ENCODE measurements at places on chromosomes 6 and 20.

DNA sequence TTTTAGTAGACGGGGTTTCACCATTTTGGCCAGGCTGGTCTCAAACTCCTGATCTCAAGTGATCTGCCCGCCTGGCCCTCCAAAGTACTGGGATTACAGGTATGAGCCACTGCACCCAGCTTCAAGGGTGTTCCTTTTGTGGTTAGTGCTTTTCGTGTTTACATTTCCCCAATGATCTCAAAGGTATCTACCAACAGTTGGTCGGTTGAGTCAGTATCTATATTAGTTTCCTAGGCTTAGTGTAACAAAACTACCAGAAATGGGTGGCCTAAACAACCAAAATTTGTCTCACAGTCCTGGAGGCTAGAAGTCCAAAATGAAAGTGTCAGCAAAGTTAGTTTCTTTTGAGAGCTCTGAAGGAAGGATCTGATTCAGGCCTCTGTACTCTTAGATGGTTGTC is 30.1 kb downstream of the CASP8AP2 start:
- peak; percentile 84 for DNase-seq

GRCh38 chr6:11231564-11232192 is 790 bp downstream of the NEDD9 start:
- no peak for DNase-seq

- peak; percentile 37 for DNase-seq
These were observed at the start of gene TFAP2C for GRCh38 chr20:56628873-56629463. Gene TFAP2C, plus strand, starts transcription at chr20:56629306. Its CDS starts 239 bp downstream, at chr20:56629545.

GRCh38 chr20:36501367-36502006 is 39.8 kb upstream of the MYL9 start:
- DNase-seq, result no peak

- DNase-seq, result no peak
These were observed 57.4 kb downstream of the TMC2 start for GRCh38 chr20:2593756-2594155.

DNA sequence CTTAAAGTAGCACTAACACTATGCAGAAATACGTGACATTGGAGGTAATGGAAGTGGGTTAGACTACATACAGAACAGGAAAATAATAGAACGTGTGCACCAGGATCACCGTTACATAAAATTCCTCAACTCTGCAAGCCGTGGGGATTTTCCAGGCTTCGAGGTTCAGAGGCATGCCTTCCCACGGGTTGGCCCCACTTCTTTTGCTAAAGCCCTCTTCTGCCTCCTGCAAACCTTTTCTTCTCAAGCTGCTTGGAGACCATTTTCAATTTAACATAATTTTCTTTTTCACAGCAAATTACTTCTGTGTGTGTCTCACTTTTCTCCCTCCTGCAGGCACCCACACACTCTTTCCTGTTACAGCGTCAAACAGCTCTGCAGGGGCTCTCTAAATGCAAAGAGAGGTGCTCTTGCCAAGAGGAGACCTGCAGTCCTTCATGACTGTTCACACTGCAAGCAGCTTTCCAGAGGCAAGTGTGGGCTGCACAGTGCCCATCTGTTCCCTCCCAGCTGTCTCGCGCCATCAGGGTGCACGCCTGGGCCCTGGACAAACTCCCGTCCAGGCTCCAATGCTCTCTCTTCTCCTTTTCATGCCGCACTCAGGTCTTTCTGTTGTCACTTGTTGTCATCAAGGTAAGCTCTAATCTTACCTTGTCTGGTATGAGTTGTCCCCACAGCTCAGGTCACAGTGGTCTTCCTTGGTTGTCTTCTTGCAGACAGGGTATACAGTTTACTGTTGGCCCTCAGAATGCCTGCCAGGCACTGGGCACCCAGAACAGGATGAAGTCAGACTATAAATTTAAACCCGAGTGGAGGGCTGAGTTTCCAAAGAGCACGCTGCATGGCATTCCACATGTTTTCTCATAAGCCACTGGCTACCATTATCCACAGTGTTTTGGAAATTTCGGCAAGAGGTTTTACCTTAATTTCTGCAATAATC is 164.8 kb upstream of the GGTLC1 start:
- DNase-seq, result no peak

- no peak for DNase-seq
These were observed 21.8 kb upstream of the MCUR1 start for GRCh38 chr6:13836170-13836569.

GRCh38 chr6:169109411-169110220 is 144.0 kb downstream of the THBS2 start:
- DNase-seq, result no peak

DNA sequence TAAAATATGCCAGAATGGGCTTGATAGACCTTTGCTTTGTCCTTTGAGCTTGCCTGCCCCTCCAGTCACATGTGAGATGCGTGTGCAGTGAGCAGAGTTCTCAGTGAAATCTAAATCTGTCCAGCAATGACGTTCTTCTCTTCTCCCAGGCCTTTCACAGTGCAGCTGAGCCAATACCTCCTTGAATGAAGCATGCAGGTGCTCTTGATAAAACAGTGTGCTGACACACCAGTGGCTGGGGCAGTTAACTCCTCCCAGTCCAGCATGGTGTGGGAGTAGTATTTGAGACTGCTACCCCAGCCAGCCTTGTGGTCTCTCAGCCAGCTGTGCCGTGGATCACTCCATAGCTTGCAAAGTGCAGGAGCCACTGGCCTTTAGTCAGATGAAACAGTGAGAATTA is 240.5 kb downstream of the FARS2 start:
- no peak for DNase-seq

DNA sequence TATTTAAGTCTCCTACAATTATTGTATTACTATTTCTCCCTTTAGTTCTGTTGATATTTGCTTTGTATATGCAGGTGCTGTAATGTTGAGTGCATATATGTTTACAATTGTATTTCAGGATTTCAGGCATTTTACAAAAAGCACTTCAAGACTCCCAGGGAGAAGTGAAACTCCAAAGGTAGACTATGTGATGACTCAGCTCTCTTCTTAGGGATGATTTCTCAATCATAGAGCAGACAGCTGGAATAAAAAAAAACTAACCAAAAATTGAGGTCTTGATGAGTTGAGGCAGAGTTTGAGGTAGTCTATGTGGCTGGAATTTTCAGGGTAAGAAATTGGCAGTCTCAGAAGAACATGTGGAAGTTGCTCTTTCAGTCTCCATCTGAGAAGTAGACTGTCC is 786.1 kb downstream of the TFAP2A start:
- DNase-seq, result no peak
